GM23248 (cell line): ENCODE measurements at places on chromosomes 3 and 15. TPM values are rescaled to one million over a fixed set of nuclear protein-coding genes. Genes with fewer than 3 reads are reported as not detected.

Gene SOX14
- total RNA-seq, result not detected in 2 replicates

DNA sequence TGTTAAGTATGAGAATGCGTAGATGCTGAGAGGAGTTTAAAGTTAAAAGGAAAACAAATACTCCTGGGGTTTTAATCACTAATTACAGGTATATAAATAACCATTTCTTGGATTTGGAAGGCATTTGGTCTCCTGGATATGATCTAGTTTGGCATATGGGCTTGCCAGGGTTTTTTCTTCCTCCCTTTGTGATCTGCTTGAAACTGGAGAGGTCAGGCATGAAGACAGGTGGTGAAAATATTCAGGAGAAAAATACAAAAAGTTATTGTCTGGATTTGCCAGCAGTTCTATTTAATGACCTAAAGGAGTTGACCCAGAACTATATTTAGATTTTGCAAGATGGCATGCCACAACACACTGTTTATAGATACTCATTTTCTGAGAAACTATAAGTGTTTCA lies 136.3 kb downstream of the DIPK2A start:
- no peak for DNase-seq

DNA sequence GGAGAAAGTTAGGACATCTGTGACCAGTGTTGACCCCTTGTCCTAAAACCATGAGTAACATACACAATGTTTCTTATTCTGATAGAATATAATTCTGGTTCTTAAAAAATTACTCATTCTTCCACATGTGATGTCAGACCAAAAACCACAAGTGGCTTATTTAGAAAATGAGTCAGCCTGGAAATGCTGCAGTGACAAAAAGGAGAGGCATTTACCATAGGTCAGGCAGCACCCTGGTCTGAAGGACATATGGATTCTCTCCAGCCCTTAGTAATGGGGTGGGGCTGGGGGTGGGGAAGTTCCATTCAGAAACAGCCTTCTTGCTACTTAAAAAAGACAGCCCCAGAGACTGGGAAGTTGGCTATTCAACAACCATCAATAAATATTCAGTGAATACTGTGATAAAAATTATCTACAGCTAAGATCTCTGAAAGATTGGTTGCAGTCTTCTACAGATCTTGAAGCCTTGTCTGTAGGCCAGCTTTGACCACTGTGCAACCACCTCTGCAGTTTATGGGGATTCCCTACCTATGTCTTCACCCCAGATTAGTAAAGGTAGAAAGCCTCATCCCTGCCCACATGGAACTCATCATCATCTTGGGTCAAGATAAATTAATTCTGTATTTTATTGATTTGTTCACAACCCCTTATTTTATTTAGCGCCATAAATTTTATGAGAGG lies 34.9 kb upstream of the TIMP4 start:
- DNase-seq, result peak; percentile 98

- DNase-seq, result no peak
Observed at GRCh38 chr15:86595741-86596140, 516.1 kb downstream of the AGBL1 start.

GRCh38 chr3:144128108-144128892 lies 156.7 kb downstream of the DIPK2A start:
- DNase-seq, result no peak

DNA sequence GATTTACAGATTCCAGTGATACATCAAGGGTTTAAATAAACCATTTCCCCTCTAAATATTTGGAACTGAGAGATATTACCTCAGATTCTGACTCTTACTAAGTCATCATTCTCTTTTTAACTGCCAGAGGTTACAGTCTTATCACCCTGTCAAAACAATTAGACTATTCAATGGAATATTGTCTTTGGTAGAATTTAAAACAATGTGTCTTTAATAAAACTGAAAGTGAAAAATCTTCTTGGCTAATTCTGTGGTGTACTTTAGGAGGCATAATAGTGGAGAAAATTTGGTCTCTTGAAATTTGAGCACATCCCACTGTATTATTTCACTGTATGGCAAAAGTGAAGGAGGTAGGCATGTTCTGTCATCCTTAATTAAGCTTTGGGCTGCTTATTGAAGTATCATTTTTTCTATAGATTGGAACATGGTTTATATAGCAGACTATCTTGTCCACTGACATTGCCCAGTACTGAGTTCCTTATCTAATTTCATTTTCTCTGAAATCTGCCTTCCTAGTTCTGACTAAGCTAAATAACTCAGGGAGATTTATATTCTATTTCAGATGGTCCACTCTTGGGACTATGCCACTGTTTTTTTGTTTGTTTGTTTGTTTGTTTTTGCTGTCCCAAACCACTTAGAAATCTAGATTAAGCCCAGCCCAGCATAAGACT lies 48.0 kb upstream of the UTS2B start:
- peak; percentile 11 for DNase-seq

GRCh38 chr15:27468151-27468591 lies 497.2 kb downstream of the GABRG3 start:
- DNase-seq, result no peak

GRCh38 chr3:64645243-64645642 lies 42.6 kb downstream of the ADAMTS9 start:
- DNase-seq, result no peak

DNA sequence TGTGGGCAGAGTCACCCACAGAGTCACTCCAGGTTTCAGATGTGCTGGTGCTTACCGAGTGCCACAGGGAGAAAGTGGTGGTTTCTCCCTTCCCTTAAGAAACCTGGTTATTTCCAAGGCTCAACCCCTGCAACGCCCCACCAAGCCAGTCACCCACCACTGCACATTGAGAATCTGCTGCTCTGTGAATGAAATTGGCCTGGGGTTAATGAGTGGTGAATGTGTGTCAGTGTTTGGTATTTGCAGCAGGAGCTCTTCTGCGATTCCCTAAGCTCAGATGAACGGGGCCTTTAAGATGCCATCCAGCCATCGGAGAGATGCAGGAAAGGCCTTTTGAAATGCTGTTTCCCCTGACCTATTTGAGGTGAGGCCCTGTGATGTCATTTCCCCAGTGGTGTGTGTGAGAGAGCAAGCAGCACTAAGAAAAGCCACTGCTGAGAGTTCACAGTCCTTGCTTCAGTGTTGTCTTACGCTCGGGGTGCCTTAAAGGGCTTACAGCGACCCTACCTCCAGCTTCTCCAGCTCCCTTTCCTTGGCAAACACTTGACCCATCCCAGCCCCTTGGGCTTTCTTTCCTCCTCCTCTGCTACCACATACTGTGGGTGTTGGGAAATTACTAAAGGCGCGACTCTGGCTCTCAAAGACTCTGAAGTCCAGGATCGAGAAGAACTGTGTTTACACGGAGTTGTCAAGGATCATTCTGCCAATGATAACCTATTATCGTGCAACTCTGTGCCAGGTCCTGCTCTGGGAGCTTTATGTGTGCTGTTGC lies 68.9 kb downstream of the SMAD3 start:
- DNase-seq, result peak; percentile 57

DNA sequence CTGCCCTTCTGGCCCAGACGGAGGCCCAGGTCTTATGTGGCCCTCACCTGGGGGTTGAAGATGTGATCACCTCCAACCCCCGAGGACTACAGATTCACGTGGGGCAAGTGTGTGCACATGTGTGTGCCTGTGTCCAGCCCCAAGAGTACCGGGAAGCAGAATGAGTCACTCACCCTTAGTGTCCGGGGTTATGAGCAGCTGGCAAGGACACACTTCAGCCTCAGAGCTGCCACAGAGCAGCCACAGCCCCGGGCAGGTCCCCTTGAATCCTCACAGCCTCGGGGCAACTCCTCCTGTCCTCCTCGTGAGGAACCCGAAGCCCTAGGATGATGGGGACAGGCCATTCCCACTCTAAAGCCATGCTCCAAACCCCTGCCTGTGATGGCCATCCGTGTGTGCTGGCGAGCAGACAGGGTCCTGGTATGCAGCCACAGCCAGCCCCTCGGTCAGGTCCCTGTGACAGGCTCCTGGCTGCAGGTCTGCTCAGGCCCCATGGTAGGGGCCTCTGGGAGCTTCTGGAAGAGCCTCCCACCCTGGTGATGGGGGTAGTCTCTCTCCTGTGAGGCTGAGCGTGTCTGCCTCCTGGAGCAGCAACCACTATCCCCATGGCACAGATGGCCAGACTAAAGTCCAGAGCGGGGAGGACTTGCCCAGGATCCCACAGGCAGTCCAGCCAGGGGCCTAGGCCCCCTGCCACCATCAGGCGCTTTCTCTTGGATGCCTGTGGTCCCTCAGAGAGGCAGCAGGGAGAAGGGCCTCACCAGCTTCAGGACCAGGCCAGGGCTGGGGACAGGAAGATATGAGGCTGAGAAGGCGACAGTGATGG lies 852 bp downstream of the STAB1 start:
- peak; percentile 72 for DNase-seq

GRCh38 chr3:110995461-110996231 lies 76.0 kb upstream of the NECTIN3 start:
- peak; percentile 79 for DNase-seq

- no peak for DNase-seq
Observed at GRCh38 chr15:66746231-66746605, 44.2 kb downstream of the SMAD6 start.

GRCh38 chr3:58026598-58026997 lies 18.4 kb downstream of the FLNB start:
- DNase-seq, result peak; percentile 35

Gene DBR1
- 14.7 and 16.9 TPM in 2 replicates for total RNA-seq

DNA sequence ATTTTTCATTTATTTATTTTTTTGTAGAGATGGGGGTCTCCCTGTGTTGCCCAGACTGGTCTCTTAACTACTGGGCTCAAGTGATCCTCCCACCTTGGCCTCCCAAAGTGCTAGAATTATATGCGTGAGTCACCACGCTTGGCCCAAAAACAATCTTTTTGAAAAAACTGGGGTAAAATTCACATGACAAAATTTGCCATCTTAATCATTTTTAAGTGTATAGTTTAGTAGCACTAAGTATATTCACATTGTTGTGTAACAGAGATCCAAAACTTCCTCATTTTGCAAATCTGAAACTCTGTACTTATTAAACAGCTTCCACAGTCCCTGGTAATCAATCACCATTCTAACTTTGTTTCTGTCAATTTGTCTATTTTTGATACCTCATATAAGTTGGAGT lies 5.2 kb downstream of the SNX1 start:
- no peak for DNase-seq

Gene P3H2
- 14.9 and 41.5 TPM in 2 replicates for total RNA-seq

Gene ARL14
- not detected in 2 replicates for total RNA-seq

Gene MEGF11
- not detected in 2 replicates for total RNA-seq

- DNase-seq, result peak; percentile 64
Observed at GRCh38 chr3:179082416-179082815, 10.8 kb upstream of the ZMAT3 start.

GRCh38 chr3:101084404-101084803 lies 91.2 kb upstream of the ABI3BP start:
- DNase-seq, result peak; percentile 4

DNA sequence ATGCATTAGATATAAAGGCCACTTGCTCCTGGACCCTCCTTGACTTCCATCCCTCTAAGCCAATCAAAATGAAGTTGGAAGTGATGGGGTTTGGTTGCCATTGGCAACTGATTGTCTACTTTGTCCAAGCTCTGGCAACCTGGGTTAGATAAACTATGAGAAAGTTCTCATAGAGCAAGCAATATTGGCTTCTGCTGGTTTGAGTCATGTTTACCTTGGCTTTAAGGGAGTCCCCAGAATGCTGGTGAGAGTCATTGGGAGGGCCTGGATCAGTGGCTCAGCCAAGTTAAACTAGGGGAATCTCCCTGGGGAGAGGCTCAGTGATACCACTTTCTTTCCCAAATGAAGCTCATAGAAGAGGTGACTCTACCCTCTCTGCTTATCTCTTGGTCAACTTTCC lies 176.3 kb upstream of the ROPN1 start:
- peak; percentile 50 for DNase-seq

Gene IL20RB
- total RNA-seq, result 97.4 and 107 TPM in 2 replicates

- peak; percentile 39 for DNase-seq
Observed at GRCh38 chr3:52210550-52211046, 12.6 kb downstream of the ALAS1 start.

DNA sequence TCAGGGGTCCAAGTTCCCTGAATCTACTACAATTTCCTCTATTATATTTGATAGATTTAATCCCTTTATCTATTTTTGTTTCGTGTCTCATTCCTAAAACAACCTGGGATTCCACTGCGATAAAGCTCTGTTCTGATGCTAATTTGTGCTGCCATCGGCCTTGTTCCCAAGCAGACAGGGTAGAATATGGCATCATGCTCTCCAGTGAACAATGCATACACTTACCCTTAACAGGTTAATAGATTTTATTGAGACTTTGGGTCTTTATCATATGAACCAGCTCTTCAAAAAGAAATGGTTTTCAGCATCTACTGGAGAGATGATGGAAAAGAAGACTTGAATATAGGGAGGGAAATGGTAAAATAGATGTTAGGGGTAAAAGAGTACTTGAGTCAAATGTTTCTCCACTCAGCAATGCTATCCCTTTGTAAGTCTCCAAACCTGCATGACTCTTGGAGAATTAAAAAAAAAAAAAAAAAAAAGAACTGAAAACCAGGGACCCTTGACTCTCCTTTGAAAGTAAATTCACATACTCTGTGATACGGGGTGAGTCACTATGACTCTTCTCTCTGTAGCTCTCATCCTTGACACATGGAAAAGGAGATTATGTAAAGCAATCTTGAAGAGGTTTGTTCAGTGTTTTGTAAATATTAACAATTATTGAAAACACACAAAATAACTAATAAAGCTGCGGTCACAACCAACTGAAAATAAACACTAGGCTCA lies 268.8 kb downstream of the ZBTB20 start:
- DNase-seq, result peak; percentile 80

Gene CASR
- not detected in 2 replicates for total RNA-seq

Gene EIF4E3
- 1.1 TPM in 2 replicates for total RNA-seq

GRCh38 chr15:64046421-64047153 lies at the start of gene DAPK2:
TSS of gene DAPK2 (minus strand) at chr15:64046485. CDS start at chr15:64040261, 6,224 bp downstream.
- peak; percentile 86 for DNase-seq

DNA sequence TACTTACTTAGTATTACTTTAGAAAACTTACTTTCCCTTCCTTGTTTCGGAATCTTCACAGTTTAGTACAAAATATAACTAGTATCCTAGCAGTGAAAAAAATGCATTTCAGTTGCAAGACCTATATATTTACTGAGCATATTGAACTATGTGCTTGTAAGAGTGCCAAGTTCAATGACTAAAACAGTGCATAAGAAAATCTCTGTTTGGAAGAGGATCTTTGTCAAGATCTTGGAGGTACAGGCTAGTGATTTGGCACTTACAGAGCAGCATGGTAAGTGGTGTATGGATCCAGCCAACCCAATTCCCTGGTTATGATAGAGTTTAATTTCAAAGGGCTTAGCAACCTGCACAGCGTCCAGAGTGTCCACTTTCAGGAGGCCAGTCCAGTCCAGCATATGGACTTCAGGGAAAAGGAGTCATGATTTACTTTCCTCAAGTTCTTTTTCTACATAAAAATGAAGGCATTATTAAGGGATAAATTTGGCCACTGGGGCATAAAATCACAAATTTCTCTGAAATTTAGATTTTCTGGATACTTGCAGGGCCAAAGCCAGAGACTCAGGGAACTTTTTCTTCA lies 625.8 kb upstream of the BCHE start:
- DNase-seq, result no peak
